CD4-positive, alpha-beta T cell treated with Interleukin-12 subunit alpha and Interleukin-12 subunit beta, for 1 hour (primary cell): ENCODE measurements at places on chromosomes 4 and X.
A peak's percentile ranks its signal among the peaks of the same experiment; 100 is the strongest.

DNA sequence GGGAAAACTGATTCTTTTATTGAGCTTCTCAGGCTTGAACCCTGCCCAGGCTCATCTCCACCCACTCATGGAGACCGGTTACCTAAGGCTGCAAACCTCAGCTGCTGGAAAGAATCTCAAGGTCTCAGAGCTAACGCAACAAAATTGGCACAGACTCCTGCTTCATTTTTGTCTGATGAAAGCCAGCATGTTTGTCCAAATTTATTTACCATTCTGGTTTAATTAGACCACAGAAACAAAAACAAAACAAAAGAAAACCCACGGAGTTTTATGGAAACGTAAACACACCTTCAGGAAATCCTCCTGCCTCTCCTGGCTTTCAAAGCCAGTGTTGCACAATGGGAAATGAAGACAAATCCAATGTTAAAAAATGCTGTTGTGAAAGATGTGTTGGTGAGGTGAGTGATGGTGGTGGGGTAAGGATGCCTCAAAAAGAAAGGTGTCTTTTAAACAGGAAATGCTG lies 56.4 kb upstream of the PDLIM3 start:
- DNase-seq: no peak

GRCh38 chr4:74531963-74532794 lies 87.2 kb downstream of the AREG start:
- DNase-seq: peak; percentile 19

DNA sequence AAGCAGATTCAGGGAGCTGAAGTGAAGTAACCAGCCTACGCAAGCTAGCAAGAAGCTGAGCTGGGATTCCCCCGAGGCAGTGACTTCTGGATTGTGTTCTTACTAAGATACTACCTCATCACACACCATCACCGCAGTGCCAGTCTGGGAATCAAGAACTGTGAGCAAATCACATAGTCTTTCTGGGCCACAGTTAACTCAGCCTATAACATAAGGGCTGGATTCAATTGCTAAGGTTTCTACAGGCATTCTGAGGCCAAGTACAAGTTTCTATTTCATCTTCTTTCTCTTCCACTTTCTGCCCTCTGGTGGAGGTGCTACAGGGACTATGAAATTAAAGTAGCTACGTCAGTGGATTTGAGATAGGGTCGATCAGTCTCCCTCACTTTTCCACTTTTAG lies 1.4 kb upstream of the CORIN start:
- DNase-seq: peak; percentile 37

- no peak for DNase-seq
Observed at GRCh38 chr4:168651374-168651773, 154.5 kb downstream of the PALLD start.

DNA sequence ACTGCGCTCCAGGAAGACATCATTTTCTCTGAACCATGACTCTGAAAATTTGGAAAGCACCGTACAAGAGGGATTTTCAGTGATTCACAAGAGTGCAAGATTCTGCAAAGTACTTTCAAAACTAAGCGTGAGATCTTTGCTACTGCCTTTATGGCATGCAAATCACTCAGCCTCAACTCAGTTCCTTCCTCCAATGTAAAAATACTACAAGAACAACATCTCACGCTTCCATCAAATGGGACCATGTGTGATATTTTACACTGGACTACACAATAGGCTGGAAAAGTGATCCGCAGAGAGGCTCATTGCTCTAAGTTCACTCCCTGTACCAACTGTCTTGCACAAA lies 674 bp upstream of the IL15 start:
- DNase-seq: no peak
